ENCODE measurements at places on chromosomes 7 and 10.

GRCh38 chr10:118687472-118687871 is 67.3 kb downstream of the CACUL1 start:
- no peaks in the 10 kb centered on the region for H3K27me3 ChIP-seq
- DNase-seq, result no peak
- H3K36me3 ChIP-seq, result no peaks in the 10 kb centered on the region
- no peak overlapping the region for H3K4me3 ChIP-seq
- H3K4me1 ChIP-seq, result no peaks in the 10 kb centered on the region
- no peak overlapping the region for H3K27ac ChIP-seq

DNA sequence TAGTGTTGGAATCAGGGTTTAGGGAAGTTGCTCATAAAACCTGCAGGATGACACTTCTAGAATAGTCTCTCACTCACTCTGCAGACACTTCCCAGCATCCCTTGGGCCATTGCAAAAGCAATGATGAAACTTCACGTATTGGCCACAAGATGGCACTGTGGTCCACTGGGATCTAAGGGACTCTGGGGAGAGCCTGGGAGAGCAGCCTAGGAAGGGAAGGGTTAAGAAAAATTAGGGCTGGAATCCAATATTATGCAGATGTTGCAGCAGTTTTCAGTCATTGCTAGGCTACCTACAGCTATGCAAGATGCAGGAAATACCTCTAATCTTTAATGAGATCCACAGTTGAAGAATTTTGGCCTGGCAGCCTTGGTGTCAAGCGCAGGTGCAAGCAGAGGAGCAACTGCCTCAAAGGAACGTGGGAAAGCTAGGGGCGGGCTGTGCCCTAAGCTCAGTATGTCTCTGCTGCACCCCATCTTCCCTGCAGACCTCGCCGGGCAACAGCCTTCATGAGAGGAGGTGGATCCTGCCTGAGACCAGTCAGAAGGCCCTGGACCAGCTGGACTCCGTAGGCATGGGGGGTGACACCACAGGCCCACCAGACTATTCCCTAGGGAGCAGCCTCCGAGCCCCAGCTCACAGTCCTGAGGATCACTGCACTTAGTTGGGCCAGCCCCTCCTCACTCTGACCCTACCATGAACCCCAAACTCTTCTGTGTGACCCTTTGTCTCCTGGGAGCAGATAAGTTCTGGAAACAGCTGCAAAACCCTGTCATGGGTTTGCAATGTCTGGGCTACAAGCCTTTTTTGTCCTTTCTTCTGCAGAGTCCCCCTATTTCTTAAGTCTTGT is 127.9 kb upstream of the PRSS58 start:
- H3K4me1 ChIP-seq, result peaks cover 20% of the 10 kb centered on the region
- H3K4me3 ChIP-seq, result no peak overlapping the region
- no peaks in the 10 kb centered on the region for H3K36me3 ChIP-seq
- DNase-seq, result peak; percentile 83
- H3K27ac ChIP-seq, result no peak overlapping the region
- no peaks in the 10 kb centered on the region for H3K27me3 ChIP-seq

GRCh38 chr7:115306586-115306985 is 384.7 kb downstream of the MDFIC start:
- no peak overlapping the region for H3K4me3 ChIP-seq
- DNase-seq, result no peak
- no peaks in the 10 kb centered on the region for H3K27me3 ChIP-seq
- no peaks in the 10 kb centered on the region for H3K4me1 ChIP-seq

DNA sequence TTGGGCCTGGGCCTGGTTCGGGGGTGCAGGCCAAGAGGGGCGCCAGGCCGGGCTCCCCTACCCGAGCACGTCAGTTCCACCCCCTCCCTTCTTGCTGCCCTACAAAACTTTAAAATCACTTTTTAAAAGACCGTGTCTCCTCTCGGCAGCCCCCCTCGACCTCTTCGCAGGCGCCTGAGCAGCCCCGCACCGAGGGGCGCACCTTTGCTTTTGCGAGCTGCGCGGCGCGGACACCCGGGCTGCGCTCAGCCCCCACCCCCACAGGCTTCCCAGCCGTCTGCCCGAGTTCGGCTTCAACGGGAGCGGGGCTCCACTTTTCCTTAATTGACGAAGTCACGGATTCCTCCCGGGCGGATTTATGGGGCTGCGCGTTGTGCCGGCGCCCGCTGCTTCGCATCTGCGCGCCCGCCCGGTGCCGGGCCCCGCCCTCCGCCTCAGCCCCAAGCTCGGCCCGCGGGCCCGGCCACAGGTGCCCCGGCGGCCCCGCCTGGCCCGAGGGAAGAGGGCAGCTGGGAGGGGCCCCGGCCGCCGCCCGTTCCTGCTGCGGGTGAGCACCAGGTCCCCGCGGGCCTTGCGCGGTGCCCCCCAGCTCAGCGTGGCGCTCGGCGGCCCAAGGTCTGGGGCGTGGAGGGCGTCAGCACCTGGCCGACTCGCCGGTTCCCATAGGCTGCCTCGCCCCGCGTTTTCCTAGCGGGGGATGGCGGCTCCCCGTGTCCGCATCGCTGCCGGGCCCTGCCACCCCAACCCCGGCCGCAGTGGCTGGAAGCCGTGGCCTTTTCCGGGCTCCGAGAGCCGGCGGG is 10.8 kb upstream of the MNX1 start:
- no peak overlapping the region for H3K4me3 ChIP-seq
- no peak overlapping the region for H3K27ac ChIP-seq
- peaks cover 23% of the 10 kb centered on the region for H3K27me3 ChIP-seq

DNA sequence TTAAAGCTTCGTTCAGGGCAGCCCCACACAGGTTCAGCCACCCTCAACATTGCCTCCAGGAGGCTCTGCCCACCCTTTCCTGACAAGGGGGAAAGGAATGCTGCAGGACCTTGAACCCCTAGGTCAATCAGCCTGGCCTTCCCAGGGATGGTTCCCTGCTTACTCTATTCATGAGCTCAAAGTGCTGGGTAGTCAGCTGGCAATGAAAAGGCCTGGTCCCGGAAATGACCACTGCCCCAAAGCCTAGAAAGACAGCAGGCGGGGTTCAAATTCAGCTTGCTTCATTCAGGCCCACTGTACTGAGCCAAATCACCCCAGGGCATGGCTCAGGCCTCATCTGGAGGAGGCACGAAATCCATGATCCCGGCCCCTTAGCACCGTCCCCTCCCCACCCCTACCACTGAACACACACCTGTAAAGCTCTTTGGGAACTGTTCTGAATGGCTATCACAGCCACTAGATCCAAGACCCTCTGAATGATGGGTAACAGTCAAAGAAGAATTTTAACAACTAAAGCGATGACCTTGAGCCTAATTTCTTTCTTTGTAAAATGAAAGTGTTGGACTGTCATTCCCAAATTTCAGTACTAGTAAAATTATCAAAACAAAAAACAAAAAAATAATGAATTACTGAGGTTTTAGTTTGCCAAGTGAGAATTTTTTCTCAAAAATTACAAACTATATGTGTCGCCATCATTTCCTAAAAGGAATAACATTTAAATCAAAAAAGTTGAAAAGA is 1.0 kb downstream of the URGCP start:
- no peak overlapping the region for H3K27ac ChIP-seq
- H3K4me3 ChIP-seq, result peak overlapping the region; percentile 86
- no peaks in the 10 kb centered on the region for H3K27me3 ChIP-seq
- no peaks in the 10 kb centered on the region for H3K36me3 ChIP-seq

DNA sequence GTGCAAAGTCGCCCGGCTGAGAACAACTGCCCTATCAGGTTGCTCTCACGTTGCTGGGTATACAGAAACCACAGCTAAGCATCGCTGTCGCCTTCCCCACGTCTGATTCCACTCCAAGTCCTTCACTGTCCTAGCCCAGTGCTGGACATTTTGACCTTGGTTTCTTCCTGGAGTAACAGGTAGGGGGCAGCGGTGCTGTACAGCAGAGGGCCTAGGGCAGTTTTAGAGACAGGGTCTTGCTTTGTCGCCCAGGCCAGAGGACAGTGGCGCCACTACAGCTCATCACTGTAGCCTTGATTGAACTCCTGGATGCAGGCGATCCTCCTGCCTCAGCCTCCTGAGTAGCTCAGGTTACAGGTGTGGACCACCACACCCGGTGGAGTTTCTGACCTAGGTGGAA is 2.6 kb downstream of the CLDN15 start:
- H3K27ac ChIP-seq, result no peak overlapping the region
- H3K27me3 ChIP-seq, result no peaks in the 10 kb centered on the region
- H3K36me3 ChIP-seq, result no peaks in the 10 kb centered on the region
- H3K4me3 ChIP-seq, result no peak overlapping the region
- no peaks in the 10 kb centered on the region for H3K4me1 ChIP-seq
- no peak for DNase-seq

- peak overlapping the region; percentile 6 for H3K27ac ChIP-seq
- no peak for DNase-seq
- peaks cover 12% of the 10 kb centered on the region for H3K4me1 ChIP-seq
- no peaks in the 10 kb centered on the region for H3K36me3 ChIP-seq
These were observed 141.1 kb upstream of the WNT16 start for GRCh38 chr7:121187676-121188075.

DNA sequence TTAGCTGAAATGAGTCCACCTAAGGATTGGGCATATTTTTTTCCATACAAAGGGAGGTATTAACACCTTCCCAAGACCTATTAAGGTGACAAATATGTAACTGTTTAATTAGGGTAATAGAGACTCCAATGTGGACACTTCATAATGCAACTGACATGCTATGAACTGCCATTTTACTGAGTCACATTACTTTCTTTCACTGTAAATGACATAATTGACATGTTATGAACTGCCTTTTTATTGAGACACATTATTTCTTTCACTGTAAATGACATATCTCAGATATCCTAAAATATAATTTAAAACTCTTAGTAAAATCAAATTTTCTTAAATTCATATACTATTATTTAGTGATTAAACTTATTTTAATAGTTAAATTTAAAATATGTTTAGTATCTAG is 528.8 kb upstream of the PCDH15 start:
- H3K4me3 ChIP-seq, result no peak overlapping the region
- H3K27me3 ChIP-seq, result no peaks in the 10 kb centered on the region
- no peak overlapping the region for H3K27ac ChIP-seq
- no peaks in the 10 kb centered on the region for H3K4me1 ChIP-seq

DNA sequence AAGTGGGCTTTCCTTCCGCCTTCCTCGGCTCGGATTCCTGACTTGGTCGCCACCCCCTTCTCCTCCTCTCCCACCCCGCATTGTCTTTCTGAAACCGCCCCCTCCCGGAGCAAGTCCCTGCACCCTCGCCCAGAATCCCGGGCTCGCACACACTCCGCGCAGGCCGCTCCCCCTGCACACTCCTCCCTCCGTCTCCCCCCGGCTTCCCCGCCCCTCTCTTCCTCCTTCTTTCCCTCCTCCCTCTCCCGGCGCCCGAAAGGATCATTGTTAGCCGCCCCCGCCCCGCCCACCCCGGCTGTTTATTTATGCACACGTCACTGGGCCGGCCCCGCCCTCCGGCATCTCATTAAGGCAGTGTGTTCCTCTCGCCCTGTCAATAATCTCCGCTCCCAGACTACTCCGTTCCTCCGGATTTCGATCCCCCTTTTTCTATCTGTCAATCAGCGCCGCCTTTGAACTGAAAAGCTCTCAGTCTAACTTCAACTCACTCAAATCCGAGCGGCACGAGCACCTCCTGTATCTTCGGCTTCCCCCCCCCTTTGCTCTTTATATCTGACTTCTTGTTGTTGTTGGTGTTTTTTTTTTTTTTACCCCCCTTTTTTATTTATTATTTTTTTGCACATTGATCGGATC is at the start of gene TCF7L2:
Gene TCF7L2 (plus strand): TSS at position 373 of the 633 bp plus-strand sequence. CDS start 510 bp downstream, outside the sequence.
- DNase-seq, result peak; percentile 47
- H3K27me3 ChIP-seq, result peaks cover 67% of the 10 kb centered on the region
- H3K4me1 ChIP-seq, result no peaks in the 10 kb centered on the region
- no peaks in the 10 kb centered on the region for H3K36me3 ChIP-seq

GRCh38 chr10:63542835-63543575 is 21.8 kb downstream of the REEP3 start:
- no peaks in the 10 kb centered on the region for H3K4me1 ChIP-seq
- no peaks in the 10 kb centered on the region for H3K36me3 ChIP-seq
- H3K27ac ChIP-seq, result no peak overlapping the region
- DNase-seq, result no peak

DNA sequence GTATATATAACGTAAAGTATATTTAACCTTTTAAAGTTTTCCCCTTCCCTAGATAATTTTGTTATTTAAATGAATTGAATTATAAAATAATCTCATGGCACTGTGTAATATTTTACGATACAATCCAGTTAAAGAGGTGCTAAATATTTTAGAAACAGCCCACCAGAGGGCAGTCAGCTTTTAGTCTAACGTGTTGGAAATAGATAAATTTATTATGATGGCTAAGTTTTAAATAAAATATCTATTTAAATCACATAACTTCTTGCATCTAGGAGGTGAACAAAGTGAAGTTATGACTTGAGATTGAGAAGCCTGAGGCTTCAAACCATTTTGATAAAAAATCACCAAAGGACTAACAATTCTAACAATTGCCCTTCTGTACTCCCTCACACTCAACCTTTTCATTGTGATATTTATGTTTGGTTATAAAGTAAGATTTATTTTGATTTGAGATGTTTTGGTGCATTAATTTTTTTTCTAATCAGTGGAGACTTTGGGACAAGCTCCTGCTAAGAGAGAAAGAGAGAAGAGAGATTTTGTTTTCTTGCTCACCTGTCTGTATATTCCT is 171.5 kb upstream of the SP4 start:
- no peaks in the 10 kb centered on the region for H3K27me3 ChIP-seq
- peak; percentile 64 for DNase-seq
- H3K27ac ChIP-seq, result no peak overlapping the region
- H3K4me1 ChIP-seq, result no peaks in the 10 kb centered on the region
- no peaks in the 10 kb centered on the region for H3K36me3 ChIP-seq
- no peak overlapping the region for H3K4me3 ChIP-seq

DNA sequence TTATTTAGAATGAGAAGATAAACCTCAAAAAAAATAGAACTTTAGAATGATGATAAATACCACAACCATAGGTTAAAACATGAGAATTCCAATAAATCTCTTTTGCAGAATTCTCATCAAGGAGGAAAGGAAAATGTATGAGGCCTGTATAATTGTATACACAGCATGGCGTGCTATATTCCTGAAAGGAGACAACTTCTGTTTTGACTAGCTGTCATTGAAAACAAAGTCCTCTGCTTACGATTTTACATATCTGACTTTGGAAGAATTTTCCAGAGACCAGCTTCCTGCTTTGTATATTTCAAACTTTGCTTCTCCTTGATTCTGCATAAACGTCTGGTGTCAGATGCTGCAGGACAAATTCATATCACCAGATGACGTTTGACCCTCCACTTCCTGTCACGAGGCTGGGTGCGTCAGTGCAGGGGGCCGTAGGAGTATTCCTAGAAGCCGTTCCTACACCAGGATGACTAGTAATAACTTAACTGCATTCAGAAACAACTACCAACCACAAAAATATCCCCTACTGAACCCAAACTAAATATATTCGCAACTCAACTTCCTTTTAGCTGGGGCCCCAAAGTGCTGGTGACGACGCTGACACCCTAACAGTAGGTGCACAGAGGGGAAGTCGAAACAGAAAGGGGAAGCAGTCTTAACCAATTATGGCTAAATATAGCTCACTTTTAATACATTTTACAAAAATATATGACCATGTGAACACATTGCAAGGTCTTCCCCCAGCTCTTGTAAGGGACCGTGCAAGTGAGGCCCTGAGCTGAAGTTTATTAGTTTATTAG is 178.6 kb upstream of the INHBA start:
- DNase-seq, result peak; percentile 92
- no peaks in the 10 kb centered on the region for H3K27me3 ChIP-seq
- H3K27ac ChIP-seq, result peak overlapping the region; percentile 94
- peak overlapping the region; percentile 44 for H3K4me3 ChIP-seq
- peaks cover 24% of the 10 kb centered on the region for H3K4me1 ChIP-seq
